ENCODE measurements at places on chromosomes 3 and 15.

DNA sequence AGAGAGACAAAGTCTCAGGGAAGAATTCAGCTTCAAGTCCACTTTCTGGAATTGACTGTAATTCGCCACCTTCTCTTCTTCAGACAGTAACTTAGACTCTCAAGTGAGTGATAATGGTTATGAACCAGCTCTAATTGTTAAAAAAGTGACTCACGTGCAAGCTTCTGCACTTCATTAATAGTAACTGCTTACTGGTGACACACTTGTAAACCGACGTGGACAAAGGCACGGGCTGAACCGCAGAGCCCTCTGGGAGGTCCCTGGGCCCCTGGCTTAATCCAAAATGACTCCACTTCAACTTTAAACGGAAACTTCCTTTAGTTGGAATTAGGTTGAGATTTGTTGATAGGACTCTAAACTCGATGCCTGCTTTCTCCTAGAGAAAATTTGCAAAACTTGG lies 17.0 kb downstream of the MUC4 start:
- DNase-seq: no peak

DNA sequence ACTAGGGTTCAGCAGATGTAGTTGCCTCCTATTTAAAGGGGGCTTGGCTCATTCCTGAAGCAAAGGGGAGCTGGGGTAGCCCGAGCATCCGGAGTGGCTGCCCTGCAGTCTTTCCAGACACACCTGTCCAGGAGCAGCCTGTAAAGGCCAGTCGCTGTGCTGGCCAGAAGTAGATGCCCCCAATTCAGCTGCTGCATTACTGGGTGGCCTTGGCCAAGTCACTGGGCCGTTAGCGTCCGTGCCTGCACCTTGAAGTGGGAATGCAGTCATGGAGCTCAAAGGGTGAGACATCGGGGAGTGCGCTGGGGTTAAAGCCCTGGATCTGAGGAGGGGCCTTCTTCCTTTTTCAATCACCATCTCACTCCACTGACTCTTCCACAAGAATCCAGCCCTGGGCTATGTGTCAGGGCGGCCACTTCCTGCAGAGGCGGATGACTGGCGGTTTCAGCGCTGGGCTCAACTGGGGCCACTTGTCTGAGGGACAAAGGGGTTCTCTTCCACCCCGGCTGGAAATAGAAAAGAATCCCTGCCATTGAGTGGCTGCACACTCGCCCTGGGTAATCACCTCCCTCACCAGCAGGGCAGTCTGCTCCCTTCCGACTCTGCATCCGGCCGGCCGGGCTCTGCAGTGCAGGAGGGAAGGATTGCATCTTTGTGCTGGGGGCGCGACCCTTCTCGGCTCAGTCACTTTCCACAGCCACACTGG lies 11.8 kb downstream of the ALDH1A3 start:
- no peak for DNase-seq

GRCh38 chr15:85564686-85565085 lies 184.3 kb downstream of the AKAP13 start:
- DNase-seq: no peak

DNA sequence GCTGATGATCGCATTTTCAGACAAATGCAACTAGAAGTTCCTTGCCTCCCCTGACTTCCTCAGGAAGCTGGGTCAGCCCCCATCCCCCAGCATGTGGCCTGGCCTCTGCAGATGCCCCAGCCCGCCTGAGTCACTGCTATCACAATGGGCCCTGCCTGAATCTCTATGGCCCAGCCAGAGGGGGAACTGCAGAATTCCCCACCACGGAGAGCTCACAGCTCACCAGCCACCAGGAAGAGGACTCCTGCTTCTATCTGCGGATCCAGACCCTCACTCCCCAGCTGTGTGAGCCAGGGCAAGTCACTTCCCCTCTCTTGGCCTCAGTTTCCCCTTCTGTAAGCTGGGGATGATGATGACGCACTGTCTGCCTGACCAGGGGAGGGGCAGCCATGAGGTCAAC lies 6.9 kb downstream of the PLXND1 start:
- peak; percentile 76 for DNase-seq

DNA sequence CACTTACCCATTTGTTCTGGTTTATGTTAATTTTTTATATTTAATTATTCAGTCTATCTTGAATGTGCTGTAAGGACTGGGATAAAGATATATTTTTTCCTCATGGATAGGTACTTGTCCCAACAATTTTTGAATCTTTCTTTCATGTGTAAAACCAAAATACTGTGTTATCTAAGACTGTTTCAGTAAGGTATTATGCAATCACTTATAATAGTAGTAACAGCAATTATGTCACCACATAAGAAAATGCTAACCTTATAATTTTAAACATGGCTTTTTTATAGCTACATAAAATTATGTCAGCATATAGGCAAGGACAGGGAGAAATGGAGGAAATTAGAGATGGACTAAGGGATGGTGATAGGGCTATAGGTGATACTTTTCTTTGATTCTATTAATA lies 2.9 kb upstream of the CTDSPL start:
- no peak for DNase-seq

DNA sequence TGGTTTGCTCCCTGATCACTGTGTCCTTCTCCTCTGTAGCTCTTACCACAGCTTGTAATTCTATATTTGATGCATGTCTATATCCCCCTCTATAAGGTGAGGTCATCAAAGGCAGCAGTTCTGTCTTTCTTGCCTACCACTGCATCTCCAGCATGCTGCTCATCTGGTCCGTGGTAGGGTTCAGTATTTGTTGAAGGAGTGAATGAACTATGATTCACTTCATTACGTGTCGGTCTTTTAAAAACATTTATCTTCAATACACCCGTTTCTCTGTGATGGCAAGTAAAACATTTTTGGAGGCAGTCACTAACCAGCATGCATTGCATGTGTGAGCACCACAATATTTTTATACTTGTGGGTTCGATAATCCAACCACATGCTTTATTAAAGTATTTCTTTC lies 27.6 kb downstream of the CHST14 start:
- DNase-seq: no peak

GRCh38 chr3:59772416-59773408 lies 722.9 kb upstream of the CFAP20DC start:
- no peak for DNase-seq

- DNase-seq: no peak
These were observed 260.1 kb downstream of the UACA start for GRCh38 chr15:70503073-70503745.
